ENCODE measurements at places on chromosomes 12 and 14.

- DNase-seq, result no peak
Measured at GRCh38 chr12:117875744-117876435, 92.9 kb downstream of the KSR2 start.

GRCh38 chr14:81138429-81138828 lies 82.3 kb downstream of the GTF2A1 start:
- DNase-seq, result no peak

- DNase-seq, result no peak
Measured at GRCh38 chr12:56487448-56488040, 417 bp downstream of the GLS2 start.

GRCh38 chr12:76007640-76008039 lies 23.9 kb downstream of the PHLDA1 start:
- DNase-seq, result no peak

DNA sequence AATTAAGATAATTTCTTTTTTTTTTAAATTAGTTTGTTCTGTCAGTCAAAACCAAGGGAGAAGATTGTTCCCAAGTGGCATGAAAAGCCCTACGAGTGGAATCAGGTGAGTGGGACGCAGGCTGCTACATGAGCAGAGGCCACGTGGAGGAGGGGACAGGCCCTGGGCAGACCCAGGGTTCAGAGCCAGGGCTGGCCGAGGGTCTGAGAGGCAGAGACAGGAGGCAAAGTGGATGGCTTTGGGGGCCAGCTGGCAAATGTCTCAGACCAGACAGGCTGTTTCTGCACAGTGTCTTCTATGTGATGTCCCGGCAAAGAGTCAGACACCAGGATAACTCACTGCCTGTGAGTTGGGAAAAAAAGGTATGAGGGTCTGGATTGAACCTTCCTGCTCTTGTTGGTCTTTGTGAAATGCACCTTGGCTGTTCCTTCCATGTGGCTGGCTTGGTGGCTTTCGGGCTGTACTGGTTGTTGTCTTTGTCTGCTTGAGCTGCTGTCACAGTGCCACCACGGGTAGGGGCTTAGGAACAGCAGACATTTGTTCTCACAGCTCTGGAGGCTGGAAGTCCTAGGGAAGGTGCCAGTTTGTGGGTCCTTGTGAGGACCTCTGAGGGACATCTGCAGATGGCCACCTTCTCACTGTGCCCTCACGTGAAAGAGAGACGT lies 35.8 kb upstream of the ASPG start:
- DNase-seq, result no peak

DNA sequence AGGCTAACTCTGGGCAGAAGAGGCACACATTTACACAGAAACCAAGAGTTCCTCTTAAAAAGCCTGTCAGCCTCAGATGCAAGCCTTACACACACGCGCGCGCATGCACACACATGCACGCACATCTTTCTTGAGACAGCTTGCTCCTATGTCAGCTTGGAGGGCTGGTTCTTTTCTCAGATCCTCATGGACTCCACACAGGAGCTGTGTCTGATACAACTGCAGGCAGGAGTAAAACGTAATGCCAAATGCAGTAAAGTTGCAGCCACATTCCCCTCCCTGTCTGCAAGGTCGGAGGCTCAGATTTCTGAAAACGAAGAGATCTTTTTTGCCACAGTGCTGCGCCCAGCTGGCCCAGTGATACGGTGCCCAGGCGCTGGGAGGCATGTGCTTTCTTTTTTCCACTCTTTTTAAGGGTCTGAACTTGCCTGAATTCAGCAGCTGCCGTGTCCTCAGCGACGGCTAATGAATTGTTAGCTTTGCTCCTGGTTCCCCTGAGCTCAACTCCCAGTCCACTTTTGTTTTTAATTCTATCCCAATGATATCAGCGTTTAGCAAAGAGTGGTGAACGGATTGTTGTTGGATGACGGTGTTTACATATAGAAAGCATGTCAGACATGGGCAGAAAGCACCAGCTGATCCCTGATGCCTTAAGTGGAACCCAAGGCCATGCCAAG lies 72.9 kb upstream of the FOXN3 start:
- no peak for DNase-seq

- DNase-seq, result no peak
Measured at GRCh38 chr12:4327293-4327692, 6.3 kb downstream of the TIGAR start.

GRCh38 chr14:50308363-50308915 lies 3.6 kb downstream of the L2HGDH start:
- no peak for DNase-seq

- peak; percentile 68 for DNase-seq
Measured at GRCh38 chr12:622416-622815, 40.8 kb downstream of the NINJ2 start.

DNA sequence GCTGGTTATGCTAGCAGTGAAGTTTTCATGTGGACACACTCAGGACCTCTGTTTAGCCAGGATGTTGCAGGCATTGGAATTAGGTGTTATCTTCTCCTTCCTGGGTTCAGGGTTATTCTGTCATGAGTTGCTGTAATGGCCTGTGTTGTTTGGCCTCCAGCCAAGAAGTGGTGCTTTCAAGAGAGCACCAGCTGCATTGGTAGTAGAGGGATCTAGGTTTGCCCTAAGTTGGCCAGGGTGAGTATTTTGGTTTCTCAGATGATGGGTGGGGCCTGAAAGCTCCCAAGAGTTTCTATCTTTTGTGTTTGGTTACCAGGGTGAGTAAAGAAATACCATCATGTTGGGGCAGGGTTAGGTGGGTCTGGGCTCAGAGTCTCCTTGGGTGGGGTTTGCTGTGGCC lies 2.7 kb upstream of the GZMH start:
- DNase-seq, result no peak

DNA sequence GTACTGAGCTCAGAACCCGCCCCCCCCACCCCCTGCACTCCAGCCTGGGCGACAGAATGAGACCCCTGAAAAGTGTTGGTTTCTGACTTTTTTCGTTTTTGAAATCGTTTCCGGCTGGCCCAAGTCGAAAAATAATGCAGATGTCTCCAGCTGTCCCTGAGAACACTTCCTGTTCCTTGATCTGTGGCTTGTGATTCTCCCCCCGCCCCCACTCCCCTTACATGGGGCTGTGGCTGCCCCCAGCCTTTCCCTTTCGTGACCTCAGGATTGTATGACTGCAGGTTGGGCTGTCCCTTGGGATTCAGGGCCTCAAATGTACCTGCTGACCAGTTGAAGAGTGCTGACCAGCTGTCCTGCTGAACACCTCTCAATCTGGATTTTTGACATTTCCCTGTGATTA lies 34.1 kb downstream of the NOC4L start:
- DNase-seq, result peak; percentile 49
